NCI-H524 (cell line): ENCODE measurements at places on chromosomes 3 and 15.

- DNase-seq, result no peak
These were observed 563.1 kb downstream of the GRM7 start for GRCh38 chr3:7423995-7424394.

GRCh38 chr3:186264608-186265400 lies 97.2 kb downstream of the DGKG start:
- no peak for DNase-seq

GRCh38 chr3:143083781-143084180 lies 35.8 kb upstream of the CHST2 start:
- no peak for DNase-seq

GRCh38 chr3:3589715-3590130 lies 209.5 kb upstream of the LRRN1 start:
- DNase-seq, result no peak

GRCh38 chr15:47754312-47754711 lies 37.0 kb downstream of the SEMA6D start:
- DNase-seq, result no peak

DNA sequence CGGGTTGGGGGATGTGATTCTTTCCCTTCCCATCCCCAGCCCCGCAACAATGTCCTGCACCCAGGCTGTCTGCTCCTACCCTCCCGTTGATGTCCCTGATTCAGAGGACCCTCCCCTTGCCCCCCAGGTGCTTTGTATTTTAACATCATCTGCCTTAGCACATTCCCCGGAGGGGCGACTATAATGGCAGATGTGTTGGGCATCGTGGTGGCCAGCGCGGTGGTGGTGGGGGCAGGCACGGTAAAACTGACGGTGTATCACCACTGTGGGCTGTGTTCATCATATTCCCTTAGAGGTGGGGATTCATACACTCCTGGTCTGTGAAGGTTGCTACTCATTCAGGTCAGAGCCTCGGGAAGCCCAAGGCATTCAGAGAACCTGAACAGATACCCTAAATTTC lies 173.0 kb downstream of the ADAMTS17 start:
- DNase-seq, result no peak

DNA sequence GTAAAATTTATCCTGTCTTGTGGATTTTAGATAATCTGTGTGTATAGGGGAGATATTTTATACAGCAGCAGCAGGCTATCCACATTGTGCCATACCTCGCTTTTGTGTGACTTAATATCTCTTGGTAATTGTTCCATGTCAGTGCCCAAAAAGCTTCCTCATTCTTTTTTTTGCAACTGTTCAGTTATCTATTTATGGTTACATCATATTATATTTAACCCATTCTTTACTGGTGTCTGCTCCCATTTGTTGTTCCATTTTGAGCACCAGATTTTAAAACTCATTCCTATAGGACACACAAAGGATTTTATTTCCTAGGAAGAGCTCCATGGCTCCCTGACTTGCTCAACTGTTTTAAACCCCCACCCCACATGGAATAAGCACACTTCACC lies 86.3 kb upstream of the RASGRP1 start:
- no peak for DNase-seq

DNA sequence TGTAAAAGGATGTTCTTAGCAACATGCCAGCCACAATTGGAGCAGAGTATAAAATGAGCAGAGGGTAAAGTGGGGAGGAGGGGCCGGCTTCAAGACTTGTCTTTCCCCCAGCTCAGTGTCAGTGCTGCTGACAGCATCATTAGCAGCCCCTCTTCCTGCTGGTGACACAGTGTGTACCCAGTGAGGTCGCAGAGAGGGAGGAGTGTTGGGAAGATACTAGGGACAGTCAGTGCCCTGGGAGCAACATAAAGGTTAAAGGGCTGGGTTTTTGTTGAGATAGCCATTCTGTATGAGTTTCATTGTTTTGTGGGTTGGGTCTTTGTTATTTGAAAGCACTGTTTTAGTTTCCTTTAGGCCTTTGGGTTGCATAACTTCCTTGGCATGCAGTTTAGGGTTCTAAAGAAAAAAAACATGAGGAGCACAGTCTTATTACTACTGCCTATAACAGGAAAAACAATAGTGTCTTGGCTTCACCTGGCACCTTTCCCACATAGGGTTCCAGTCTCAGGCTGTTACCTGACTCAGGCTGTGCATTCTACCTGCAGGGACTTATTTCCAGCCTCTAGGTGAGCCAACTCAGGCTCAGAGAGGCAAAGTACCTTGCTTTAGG lies 94.1 kb upstream of the SKOR1 start:
- DNase-seq, result no peak

DNA sequence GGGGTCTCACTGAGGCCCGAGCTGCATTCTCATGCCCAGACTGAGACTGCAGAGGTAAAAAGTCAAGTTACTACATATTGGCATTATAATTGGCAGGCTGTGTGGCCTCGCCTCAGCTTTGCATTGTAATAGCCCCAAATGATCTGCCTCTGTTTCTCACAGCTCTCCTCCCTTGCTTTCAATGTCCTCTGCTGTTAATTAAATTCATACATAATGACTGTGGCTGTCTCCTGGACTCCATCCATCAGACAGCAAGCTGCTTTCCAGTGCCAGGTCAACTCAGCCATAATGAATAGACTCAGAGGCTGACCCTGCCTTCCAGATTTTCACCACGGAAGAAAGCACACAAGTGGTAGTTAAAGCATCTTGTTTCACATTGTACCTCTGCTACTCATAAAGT lies 7.6 kb upstream of the RTP4 start:
- no peak for DNase-seq

- DNase-seq, result peak; percentile 16
These were observed 34.8 kb downstream of the ST3GAL6 start for GRCh38 chr3:98797905-98798304.

- no peak for DNase-seq
These were observed 1.7 kb upstream of the EHD4 start for GRCh38 chr15:41974041-41974440.

DNA sequence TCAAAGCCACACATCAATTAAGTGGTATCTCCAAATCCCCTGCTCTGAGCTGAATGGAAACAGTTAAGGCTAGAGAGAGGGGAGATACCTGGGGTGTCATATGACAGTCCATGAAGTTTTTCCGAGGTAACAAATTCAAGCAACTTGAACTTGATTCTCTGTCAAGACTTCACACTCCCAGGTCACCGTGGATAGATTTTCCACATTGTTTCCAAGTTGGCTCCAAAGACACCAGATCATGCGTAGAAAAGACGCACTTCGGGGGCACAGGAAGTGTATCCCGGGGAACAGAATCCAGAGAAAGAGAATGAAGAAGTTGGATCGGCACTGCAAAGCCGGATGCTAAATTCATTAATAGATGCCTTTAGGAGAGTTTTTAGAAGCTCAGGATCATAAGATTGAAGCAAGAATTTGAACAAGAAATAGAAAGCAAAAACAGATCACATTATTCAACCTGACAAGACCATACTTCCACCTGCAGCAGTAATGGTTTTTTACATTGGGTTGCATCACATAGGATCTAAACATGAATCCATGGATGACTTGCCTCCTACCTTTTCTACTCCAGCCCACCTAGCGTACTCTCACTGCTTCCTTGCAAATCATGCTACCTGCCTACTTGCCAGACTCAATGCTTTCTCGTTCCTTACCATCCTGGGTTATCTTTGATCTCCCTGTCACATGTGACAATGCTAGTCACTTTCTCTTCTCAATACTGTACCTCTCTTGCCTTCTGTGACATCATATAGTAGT lies 253.0 kb upstream of the ADAMTS9 start:
- no peak for DNase-seq

- no peak for DNase-seq
These were observed 59.9 kb downstream of the OXSM start for GRCh38 chr3:25849641-25850385.

DNA sequence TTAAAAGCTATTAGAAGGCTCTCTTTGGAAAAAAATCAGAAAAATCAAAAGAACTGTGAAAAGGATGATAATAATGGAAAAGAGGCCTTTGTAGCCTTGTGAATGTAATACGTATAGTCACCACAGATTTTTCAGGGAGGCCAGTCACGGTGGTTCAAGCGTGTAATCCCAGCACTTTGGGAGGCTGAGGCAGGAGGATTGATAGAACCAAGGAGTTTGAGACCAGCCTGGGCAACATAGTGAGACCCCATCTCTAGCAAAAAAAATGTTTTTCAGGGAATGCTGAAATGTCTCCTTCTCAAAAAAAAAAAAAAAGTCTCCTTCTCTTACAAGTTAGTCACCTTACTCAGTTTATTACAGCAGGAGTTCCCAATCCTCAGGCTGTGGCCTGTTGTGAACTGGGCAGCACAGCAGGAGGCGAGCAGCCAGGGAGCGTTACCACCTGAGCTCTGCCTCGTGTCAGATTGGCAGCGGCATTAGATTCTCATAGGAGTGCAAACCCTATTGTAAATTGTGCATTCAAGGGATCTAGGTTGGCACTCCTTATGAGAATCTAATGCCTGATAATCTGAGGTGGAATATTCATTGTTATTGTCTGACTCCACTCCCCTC lies 15.9 kb downstream of the ARIH1 start:
- no peak for DNase-seq

GRCh38 chr3:62911526-62911925 lies 36.3 kb upstream of the CADPS start:
- no peak for DNase-seq

DNA sequence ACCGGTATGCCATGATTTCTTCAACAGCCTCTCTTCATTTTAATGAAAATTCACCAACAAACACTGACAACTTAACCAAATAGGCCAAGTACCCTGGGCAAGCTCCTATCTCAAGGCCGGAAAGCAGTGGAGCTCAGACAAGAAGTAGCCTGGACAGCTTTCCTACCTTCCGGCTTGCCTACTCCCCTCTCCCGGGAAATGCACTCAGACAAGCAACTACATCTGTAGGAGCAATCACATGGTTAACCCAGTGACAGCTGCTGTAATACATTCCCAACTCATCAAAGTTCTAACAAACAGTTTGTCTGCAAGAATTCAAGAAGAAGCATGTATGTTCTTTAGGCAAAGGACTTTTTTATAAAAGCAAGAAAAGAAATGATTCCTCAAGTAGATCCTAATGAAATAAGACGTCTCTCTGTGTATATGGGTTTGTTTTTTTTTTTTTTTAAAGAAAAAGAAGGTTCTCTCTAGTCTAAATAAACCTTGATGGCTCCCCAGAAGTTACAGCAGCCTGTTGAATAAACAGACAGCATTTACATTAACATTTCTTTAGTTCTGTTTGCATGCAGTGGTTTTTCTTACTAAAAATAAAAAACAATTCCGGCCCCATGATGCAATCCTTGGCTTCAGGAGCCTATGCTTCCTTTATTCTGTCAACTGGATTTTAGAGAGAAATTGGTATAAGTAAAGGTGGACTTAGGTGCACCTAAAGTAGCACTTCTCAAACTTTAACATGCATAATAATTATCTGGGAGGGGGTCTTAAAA lies 278.7 kb downstream of the NEK10 start:
- no peak for DNase-seq

- no peak for DNase-seq
These were observed 816 bp upstream of the ACAN start for GRCh38 chr15:88802250-88802990.

DNA sequence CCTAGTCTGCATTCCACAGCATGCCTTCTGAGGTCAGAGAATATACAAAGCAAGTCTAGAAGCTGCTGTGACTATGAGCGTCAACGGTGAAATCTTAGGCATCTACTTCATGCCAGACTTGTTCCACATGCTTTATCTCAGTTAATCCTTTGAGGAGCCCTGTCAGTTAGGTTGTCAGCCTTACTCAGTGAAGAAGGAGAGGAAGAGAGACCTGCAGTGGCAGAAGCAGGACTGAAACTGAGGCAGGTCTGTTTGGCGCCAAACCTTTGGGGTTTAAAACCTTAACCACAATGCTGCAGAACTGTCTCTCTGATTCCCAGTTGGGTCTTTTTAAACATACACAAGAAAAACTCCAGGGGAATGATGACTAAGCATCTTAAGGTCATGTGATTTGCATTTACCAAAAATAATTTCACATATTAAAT lies 139.0 kb upstream of the LIPC start:
- no peak for DNase-seq

- DNase-seq, result no peak
These were observed 13.3 kb downstream of the NFKBIZ start for GRCh38 chr3:101862416-101863165.
